Activated CD4-positive, alpha-beta T cell treated with anti-CD3 and anti-CD28 coated beads, Interleukin-2, amount 50 U/mL, for 1 hour (primary cell): ENCODE measurements at places on chromosomes 1 and 21.
A peak's percentile ranks its signal among the peaks of the same experiment; 100 is the strongest.

GRCh38 chr1:242745079-242745478 lies 220.6 kb upstream of the PLD5 start:
- no peak for DNase-seq

DNA sequence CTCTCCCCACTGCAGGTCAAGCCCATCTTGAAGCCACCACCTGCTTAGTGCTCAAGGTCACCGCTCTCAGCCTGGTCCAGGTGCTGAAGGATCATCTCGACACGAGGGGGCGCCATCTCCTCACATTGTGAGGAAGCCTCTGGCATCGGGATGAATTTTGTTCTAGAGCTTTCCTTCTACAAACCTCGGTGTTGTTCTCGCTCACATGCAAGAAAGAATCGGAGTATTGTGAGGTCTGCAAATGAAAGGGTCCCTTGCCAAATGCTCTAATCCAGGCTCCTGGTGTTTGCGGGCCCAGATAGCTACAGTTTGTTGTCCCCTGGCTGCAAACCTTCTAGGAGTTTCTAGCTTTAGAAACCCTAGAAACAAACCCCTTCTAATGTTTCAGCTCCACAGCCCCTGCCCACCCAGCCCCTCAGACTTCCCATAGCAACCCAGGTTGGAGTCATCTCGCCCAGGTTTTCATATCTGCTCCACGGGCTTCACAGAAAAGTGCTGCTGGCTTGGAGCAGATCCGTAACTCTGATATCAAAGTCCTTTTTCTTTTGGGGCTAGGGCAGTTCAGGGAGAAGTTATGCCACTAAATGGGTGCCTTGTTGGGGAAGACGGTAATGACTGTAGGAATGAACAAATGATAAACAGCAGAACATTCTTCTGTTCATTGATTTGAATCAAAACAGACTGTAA lies 8.6 kb upstream of the ATP5PO start:
- DNase-seq = peak; percentile 94

DNA sequence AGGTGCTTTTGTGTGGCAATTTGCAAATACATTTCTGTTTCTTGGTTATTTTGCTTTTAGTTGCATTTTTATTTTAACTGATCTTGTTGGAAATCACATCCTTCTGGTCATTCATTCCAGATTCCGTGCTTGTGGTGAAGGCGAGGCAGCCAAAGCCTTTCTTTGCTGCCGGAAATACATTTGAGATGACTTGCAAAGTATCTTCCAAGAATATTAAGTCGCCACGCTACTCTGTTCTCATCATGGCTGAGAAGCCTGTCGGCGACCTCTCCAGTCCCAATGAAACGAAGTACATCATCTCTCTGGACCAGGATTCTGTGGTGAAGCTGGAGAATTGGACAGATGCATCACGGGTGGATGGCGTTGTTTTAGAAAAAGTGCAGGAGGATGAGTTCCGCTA lies 34.8 kb upstream of the CD101 start:
- no peak for DNase-seq

- DNase-seq = no peak
Observed at GRCh38 chr1:205016075-205016474, 26.9 kb upstream of the CNTN2 start.

DNA sequence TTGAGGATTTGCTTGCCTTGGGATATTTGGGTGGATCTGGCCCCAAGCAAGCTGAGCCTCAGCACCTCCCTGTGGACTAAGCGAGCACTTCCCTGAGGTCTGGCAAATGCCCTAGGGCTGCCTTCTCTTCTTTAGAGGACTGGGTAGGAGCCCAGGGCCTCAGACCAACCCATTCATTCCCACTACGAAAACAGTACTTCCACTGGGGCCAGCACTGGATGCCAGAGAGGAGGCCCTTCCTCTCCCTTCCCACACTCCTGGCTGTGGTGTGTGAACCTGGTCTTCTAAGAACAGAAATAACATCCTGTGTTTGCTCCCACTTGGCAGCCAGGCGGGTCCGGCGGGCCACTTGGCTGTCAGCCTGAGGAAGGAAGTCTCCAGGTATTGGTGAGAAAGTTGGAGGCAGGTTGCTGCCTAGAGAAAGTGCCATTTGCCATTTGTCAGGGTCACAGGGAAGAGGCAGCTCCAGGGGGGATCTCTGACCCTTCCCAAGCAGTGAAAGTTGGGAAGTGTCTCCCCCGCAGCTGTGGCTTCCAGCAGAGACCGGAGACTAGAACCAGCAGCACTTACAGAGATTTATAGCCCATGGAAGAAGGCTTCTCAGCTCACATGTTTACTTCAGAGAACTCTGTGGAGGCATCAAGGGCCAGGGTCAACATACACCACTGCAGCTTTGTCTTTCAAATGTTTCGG lies 323.5 kb downstream of the SIPA1L2 start:
- no peak for DNase-seq

GRCh38 chr1:1593834-1594601 lies 5.9 kb downstream of the FNDC10 start:
- no peak for DNase-seq

- DNase-seq = no peak
Observed at GRCh38 chr1:184424945-184425344, 38.1 kb downstream of the C1orf21 start.

DNA sequence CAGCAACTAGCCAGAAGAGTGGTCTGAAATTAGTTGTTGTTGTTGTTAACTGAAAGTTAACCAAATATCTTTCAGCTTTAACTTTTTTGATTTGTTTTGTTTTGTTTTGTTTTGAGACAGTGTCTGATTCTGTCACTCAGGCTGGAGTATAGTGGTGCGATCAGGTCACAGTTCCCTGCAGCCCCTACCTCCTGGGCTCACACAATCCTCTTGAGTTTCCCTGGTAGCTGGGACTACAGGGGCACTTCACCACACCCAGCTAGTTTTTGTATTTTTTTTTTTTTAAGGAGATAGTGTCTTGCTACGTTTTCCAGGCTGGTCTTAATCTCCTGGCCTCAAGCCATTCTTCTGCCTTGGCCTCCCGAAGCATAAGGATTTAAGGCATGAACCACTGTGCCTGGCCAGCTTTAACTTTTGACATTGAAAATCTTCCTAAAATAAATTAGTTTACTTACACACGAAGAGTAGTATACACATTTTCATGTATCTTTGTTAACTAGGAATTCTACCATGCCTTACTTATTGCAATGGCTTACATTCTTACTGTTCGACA lies 45.0 kb downstream of the GNG12 start:
- DNase-seq = no peak
